Aorta (tissue), 5 donors: ENCODE measurements at places on chromosomes 13 and 19.

DNA sequence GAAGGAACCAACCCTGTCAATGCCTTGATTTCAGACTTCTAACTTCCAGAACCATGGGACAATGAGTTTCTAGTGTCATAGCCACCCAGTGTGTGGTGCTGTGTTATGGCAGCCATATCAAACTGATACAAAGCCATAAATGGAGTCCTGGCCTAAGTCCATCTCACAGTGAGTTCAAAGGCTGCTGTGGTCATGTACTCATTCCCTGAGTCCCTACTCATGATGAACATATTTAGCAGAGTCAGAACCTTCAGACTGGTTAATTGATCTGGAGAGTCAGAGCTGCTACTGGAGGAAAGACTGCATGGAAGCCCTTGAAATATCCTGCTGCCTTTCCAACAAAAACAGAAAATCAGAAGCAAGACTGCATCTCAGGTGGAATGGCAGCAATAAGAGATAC, 39.2 kb upstream of the CSNK1A1L start:
- no peak for DNase-seq

DNA sequence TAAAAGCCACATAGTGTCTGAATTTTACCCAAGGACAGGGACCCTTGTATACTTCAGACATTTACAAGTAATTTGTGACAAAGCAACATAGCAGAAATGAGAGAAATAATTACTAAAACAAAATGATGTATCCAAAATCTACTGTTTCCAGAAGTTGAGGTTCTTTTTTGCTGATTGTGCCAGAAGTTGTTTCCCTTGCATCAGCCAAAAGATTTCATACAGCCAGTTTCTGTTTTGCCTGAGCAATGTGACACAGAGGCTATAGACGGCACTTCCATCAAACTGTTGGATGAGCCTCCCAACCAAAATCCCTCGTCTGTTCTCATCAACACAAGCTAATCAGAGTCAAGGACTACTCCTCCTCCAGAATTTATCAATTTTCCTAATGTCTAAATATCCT, 913.2 kb upstream of the GPC6 start:
- DNase-seq: no peak

DNA sequence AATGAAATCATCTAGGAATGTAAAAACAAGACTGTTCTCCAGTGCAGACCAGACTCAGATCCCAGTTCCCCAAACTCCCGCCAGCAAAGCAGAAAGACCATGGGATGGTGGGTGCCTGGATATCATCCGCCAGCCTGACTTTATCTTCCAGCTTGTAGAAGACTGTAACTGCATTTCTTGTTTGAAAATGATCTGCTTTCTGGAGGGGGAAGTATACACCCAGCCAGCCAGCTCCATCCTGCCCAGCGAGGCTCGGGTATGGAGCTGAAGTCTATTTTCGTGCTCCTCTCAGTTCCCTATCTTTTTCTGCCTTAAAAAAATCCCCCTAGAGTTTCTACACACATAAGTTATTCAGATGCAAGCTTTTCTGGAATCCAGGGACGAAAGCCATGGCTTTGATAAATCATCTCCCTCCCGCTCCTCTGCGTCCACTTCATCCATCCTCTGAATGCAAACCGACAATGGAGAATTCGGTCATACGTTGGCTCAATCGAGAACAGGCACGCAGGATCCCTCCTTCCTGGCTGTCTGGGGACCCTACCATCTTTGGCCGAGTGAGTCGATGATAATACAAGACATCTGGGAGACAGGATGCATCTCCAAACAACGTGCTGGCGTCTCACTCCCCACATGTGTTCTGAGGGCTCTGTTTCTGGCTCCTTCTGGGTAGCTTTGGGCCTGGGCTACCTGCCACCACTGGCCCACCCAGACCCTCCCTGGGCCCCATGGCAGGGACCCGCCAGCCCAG, 31.2 kb downstream of the CEBPG start:
- peak; percentile 71 for DNase-seq

DNA sequence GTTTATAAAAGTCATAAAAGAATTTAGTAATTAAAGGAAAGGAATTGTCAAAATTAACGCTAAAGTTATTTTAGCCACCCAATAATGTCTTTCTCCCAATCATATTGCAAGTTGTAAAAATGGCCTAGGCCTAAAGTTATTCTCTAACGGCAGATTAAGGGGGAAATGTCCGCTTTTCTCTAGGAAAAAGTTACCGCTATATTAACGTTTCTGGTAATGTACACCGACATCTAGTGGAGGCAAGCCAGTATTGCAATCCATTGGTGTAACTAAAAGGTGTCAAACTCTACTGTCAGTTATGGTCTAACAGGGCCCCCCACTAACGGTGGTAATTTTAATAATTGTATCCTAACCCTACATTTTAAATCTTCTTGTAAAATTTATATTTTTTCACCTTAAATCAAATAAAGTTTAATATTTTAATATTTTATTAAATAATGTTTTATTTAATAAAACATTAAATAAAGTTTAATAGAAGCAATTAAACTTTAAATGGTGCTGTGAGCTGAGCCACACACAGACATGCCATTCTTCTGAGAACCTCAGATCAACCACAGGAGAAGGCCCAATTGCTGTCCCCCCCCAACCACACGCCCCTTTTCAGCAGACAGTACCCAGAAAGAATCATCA, 35.9 kb upstream of the ZSCAN5A start:
- peak; percentile 47 for DNase-seq

- DNase-seq: peak; percentile 89
These were observed 10.5 kb upstream of the SMG9 start for GRCh38 chr19:43765109-43765876.

DNA sequence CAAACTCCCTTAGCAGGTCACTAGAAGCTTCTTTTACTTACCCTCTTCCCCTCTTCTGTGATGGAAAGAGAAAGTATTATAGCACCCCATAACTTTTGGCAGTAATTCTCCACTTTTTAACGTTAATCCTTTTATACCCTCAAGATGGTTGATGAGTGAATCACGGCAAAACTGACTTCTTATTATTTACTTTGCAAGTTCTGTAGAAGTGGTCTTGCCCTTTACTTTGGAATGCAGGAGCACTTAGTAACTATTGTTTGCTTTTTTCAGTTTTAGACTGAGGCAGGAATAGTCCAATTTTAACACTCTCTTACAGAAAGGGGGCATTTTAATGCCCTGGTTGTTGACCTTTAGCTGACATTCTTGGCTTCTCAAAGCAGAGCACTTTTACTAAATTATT, 260.1 kb downstream of the LMO7 start:
- no peak for DNase-seq
